SHP77 treated with DMSO at 0.1 percent for 48 hours (cell line): ENCODE measurements at places on chromosomes 2 and 18.

GRCh38 chr2:190696792-190697398, 48.0 kb downstream of the NAB1 start:
- DNase-seq = no peak

GRCh38 chr2:122851161-122851560, 1095.7 kb downstream of the TSN start:
- no peak for DNase-seq

DNA sequence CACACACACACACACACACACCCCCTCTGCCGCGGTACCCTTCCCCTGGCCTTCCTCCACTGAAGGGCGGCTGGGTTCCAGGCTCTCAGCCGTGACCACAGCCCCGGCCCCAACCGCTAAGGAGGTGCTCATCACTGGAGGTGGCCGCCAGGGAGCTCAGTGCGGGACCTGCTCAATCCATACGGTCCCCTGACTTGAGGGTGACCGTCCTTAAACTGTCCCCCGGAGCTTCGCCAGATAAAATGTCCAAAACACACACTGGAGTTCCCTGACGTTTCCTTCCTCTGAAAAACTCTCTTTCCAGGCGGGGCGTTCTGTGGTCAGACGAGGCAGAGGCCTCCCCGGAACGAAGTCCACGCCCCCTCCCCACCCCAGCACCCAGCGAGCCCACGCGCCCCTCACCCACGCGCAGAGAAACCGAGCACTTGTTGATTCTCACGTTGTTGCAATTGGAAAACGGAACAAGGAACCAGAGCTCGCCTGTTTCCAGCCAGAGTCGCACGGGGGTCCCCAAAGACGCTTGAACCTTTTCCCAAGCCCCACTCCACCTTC, 1.4 kb downstream of the MBP start:
- no peak for DNase-seq

DNA sequence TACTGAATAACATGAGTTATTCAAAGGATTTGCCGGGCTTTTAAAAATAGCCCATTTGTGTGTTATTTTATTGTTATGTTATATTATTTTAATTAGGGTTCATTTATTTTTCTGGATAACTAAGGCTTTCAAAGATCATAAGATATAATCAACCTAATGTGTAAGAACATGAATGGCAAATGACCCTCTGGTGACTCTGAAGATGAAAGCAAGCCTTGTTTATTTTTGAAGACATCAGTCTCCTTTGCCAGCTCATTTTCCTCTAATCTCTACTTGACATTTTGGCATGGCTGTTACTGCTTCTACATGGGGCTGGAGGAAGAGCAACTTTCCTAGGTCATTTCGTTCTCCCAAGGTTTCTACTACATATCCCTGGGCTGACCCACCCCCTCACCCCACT, 10.6 kb downstream of the FAP start:
- DNase-seq = no peak

DNA sequence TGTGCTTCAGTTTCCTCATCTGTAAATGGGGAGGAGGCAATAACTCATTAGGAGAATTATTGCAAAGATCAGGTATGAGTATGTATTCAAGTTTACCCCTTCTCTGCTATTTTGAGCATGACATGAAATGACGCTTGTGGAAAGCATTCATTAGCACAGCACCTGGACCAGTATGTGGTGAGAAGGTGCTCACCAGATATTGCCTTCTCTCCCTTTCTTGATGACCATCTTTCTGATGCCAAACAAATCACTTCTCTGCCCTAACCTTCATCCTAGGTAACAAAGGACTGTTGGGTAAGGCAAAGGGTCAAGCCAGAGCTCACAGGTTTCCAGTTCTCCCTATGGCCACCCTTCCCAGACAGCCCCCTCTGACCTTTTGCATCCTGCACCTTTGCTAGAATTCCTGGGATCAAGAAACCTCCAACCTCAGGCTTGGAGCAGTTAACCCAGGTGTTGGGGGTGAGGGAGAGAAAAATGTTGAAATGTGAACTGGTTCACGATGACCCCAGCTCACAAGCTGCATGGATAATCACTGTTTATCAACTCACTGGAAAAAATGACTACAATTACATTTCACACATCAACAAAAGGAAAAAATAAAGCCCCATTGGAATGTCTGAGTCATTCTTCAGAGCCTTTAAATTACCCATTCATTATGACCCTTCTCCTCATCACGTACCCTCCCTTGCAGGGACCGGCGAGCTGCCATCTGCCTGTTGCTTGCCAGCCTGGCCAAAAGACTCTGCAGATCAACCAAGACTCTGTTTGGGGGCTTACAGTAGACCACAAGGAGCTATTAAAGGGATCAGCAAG, 41.6 kb downstream of the LBH start:
- DNase-seq = no peak

- DNase-seq = no peak
These were observed 47.4 kb upstream of the KDM3A start for GRCh38 chr2:86393521-86394491.

GRCh38 chr2:197498937-197499593, 575 bp downstream of the HSPD1 start:
- DNase-seq = no peak

GRCh38 chr2:240021488-240022104, 3.5 kb downstream of the NDUFA10 start:
- peak; percentile 7 for DNase-seq

DNA sequence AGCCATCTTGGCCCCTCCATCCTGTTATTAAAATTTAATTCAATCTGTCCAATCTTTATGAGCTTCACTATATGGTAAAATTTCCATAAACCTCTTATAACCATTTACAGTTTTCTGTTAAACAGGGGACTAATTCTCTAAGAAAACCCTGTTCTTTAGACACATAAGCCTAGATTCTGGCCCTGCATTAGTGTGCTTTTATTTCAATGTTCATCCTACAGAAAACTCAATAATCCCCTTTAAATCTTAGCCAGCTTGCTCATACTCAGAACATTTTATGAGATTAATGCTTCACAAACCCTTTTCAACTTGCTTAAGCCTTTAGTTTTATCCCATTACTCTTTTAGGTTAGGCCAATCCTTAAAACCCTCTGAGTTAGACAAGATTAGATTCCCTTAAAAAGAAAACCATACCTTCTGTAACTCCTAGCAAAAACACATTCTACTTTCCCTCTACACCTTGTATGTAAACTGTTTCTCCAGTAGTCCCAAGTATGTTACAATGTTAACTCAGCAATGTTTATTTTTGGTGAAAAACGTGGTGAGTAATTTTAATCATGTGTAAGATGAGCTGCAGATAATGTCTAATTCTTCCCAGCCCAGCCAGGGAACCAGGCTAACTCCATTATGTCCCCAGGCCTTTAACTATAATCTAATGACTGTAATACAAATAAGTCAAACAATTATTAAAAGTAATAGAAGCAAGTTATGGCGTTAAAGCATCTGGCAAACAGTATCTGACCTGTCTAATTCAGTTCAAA, 1953.4 kb upstream of the LRRTM1 start:
- DNase-seq = no peak

GRCh38 chr2:65112633-65113032, 17.3 kb downstream of the RAB1A start:
- no peak for DNase-seq

DNA sequence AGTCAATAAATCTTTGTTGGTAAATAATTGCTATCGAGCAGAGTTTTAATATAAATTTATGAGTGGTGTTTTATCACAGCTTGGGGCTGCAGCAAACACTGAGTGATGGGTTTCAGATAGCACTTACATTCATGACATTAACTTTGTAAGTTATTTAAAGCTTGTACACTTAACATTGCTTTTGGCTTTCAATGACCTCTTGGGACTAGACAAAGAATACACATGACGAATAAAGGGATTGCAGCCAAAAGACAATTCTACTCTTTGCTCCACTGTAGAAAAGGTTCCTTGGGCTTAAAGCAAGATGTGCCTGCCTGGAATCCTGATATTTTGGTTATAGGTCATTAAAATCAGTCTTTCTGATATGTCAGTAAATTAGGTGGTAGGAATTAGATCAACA, 299.5 kb downstream of the GBX2 start:
- no peak for DNase-seq
